RWPE2 (cell line): ENCODE measurements at places on chromosomes 11 and 22.

GRCh38 chr11:67464411-67465188 is 4.5 kb downstream of the TMEM134 start:
- DNase-seq = peak; percentile 95

DNA sequence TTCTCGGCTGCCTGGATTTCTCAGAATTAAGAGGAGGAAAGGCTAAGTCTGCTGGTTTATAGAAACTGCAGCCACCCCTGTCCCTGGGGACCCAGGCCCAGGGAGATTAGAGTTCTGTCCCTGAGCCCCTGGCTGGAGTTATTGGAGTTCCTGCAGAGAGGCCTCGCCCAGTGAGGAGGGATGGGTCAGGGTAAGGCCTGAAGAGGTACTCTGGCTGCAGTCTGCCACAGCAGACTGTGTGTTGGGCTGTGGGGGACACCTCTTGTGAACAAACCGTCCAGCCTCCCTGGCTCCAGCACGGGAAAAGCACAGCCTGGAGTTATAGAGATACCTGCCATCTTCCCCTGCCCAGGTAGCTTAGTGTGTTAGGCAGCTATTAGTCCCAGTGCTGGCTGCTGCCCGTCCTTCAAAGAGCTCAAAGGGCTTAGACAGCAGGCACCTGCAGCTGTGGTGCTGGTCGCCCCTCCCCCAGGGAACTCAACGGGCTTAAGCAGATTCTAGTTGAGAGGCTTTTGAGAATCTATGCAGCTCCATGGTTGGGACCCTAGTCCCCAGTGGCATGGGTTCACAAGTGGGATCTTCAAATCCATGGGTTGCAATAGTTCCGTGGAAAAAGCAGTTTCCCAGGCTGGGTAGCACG is 36.6 kb upstream of the MUC15 start:
- DNase-seq = no peak

DNA sequence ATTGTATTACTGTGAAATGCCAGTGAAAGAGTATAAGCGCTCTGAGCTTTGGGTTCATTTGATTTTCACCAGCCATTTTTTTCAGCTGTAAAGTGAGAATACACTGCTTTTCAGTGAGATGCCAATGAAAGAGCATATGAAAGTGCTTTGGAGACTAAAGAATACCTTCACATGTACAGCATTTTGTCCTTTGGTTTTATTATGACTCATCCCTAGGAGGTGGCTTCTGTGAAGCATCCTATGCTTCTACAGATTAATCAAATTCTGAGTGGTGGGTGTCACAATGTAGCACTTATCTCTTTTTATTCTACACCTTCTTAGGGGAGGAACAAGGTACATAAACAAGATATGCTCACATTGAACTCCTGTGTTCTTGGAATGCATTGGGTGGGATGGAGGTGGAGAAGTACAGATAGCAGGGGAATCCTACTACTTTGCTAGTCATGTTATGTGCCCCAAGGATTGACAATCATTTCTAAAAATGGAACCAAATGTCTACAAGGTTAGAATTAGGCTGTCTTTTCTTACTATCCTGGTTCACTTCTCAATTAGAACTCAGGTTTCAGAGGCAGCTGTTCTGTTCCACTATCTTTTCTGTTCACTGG is 18.7 kb downstream of the TRIM44 start:
- DNase-seq = no peak

GRCh38 chr11:673866-674265 is 21.2 kb downstream of the DEAF1 start:
- no peak for DNase-seq

- no peak for DNase-seq
Measured at GRCh38 chr22:44179989-44180705, 578 bp upstream of the PARVG start.

DNA sequence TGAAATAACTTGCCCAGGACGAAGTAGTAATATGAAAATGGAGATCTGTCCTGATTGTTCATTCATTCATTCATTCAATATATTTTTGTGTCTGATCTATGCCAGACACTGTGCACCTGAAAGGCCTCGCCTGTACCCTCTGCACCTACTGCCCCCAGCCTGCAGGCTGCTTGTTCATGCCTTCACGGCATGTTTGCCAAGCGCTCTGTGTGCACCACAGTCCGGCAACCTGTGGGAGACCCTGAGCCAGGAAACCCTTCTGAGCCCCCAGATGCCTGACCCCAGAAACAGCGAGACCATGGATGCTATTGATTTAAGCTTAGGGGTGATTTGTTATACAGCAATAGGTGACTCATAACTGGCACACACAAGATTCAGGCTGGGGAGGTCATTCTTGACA is 47.0 kb downstream of the RTL6 start:
- no peak for DNase-seq

GRCh38 chr22:30381264-30381663 is 5.9 kb downstream of the RNF215 start:
- no peak for DNase-seq

GRCh38 chr22:30047364-30047738 is 32.9 kb upstream of the HORMAD2 start:
- no peak for DNase-seq

- no peak for DNase-seq
Measured at GRCh38 chr11:18065572-18065971, 19.5 kb upstream of the TPH1 start.

- DNase-seq = no peak
Measured at GRCh38 chr11:33368931-33369330, 111.8 kb downstream of the HIPK3 start.

GRCh38 chr11:116062490-116063171 is 558.4 kb upstream of the CADM1 start:
- DNase-seq = no peak

DNA sequence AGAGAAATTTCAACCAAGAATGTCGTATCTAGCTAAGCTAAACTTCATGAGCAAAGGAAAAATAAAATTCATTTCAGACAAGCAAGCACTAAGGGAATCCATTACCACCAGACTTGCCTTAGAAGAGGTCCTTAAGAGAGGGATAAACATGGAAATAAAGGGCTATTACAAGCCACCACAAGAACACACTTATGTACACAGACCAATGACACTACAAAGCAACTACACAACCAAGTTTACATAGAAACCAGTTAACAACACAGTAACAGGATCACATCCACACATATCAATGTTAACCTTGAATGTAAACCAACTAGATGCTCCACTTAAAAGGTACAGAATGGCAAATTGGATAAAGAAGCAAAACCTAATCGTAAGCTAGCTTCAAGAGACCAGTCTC is 38.0 kb downstream of the TMEM123 start:
- DNase-seq = no peak

- no peak for DNase-seq
Measured at GRCh38 chr11:73645972-73646631, at the start of gene PLEKHB1. PLEKHB1 (plus strand) TSS chr11:73646581; CDS start chr11:73646609, 28 bp downstream.

DNA sequence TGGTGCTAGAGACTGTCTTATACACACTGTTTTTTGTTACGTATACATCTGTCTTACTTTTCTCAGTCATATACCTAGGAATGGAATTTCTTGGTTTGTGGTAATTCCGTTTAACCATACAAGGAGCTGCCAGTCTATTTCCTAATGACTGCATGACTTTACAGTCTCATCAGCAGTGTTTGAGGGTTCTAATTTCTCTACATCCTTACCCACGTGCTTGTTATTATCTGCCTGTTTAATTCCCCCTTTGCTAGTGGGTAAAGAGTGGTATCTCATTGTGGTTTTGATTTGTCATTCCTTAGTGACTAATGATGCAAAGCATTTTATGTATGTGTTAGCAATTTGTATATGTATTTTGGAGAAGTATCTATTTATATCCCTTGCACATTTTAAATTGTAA is 1008.0 kb downstream of the FAM181B start:
- DNase-seq = no peak

- no peak for DNase-seq
Measured at GRCh38 chr22:17578136-17578754, 14.9 kb downstream of the SLC25A18 start.

- DNase-seq = no peak
Measured at GRCh38 chr11:126308271-126308671, 4.4 kb downstream of the DCPS start.

DNA sequence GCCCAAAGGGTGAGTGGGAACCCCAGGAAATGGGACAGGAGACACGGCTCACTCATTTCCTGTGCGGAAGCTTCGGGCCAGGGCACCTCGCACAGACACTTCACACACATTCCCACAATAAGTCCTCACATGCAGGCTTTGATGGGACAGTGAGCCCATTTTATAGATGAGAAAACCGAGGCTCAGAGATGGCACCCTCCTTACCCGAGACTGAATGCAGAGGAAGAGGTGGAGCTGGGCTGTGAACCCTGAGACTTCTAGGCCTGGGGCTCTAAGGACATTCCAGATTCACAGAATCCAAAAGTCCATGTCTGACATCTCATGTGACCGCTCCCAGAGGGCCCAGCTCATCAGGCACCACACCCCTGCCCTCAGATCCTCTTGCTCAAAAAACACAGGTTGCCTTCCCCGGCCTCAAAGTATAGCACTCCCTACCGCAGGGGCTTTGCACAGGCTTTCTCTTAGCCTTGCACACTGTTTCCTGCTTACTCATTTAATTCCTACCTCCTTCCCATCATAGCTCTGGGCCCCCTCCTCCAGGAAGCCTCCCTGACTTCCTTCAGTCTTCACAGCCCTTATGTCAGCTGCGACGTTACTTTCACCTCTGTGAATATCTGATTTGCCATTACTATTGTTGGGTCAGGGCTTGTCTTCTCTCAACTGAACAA is 57.1 kb upstream of the TCF20 start:
- DNase-seq = no peak

DNA sequence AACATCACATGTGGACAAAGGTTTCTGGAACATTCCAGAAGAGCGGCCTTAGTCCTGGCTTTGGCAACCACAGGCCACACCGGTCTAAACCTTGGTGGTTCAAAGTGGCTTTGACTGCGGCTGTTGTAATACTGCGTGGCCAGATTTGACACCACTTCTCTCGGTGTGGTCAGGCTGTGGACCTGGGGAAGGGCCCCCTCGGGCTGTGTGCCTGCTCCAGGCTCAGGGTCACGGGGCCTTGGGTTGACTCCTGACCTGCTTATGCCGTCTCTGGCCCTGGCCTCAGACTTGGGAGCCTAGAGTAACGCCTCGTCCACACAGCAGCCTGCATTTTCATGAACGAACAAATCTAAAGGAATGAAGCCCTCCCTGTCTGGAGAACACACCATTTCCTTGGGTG is 118.0 kb downstream of the PHF21B start:
- no peak for DNase-seq

- DNase-seq = no peak
Measured at GRCh38 chr11:14300661-14301304, 58.2 kb downstream of the RRAS2 start.
